ENCODE measurements at places on chromosomes 2 and 18.

GRCh38 chr2:64404002-64404731, 49.8 kb upstream of the LGALSL start:
- no peak for DNase-seq

GRCh38 chr2:59986511-59986910, 566.9 kb downstream of the BCL11A start:
- DNase-seq: no peak

GRCh38 chr2:212991120-212991519, 160.3 kb downstream of the IKZF2 start:
- no peak for DNase-seq

GRCh38 chr2:166516712-166517303, 22.8 kb upstream of the SCN7A start:
- DNase-seq: no peak

DNA sequence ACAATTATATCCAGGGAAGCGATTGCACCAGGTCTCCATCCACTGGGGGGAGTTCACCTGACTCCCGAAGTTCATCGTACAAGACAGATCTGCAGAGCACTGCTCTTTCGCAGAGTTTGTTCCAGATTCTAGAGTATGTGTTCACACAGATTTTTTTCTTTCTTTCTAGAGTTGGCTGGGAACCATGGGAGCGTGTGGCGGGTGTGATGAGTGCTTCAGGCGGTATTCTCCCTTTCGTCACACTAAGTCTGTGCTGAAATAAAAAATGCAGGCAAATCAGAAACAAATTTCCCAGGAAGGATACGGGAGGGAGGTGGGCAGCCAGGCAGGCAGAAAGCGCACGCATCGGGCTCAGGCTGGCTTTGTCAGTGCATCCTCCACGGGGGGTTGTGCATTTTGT, 129.8 kb upstream of the SOX11 start:
- DNase-seq: no peak

DNA sequence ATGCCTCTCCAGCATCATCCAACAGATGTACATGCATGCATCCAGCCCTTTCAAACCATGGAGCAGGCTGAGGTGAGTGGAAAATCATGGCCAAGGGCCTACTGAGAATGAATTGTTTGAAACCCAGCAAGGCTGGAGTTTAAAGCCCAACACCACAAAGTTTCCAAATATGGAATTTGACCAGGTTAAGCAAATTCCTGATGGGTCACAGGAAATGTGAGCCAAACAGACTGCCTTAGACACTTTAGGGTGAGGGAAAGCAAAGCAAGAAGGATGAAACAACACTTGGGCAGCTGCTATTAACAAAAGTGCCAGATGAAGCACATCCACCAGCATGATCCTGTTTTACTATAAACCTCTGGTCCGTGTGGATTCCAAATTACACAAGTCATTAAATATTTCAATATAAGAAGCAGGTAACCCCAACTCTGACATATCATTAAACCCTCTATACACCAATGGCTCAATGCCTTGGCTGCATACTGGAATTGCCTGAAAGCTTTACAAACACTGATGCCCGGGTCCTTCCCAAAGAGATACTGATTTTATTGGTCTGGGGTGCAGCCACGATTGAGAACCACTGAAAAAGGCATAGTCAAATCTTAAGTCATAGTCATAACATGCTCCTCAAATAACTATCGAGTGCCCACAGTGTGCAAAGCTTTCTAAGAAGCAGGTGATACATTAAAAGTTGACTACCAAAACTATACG, 9.1 kb downstream of the KLF7 start:
- no peak for DNase-seq

DNA sequence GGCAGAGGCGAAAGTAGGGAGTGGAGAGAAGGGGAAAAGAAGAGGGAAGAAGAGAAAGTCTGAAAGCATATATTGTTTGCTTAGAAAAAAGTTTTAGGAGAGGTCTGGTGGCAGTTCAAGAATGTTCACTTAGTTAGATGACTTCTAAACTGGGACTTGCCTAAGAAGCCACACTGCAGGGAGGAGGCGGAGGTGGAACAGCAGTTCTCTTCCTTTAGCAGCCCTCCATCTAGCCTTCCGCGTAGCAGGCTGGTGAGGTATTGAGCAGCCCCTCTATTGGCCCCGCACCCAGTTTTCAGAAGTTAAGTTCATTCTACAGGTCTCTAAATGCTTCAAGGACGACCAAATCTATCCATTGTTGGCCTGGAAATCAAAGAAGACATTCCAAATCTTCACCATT, 31.9 kb upstream of the WIPF1 start:
- DNase-seq: no peak

GRCh38 chr2:200338692-200339091, 32.2 kb downstream of the SPATS2L start:
- no peak for DNase-seq

DNA sequence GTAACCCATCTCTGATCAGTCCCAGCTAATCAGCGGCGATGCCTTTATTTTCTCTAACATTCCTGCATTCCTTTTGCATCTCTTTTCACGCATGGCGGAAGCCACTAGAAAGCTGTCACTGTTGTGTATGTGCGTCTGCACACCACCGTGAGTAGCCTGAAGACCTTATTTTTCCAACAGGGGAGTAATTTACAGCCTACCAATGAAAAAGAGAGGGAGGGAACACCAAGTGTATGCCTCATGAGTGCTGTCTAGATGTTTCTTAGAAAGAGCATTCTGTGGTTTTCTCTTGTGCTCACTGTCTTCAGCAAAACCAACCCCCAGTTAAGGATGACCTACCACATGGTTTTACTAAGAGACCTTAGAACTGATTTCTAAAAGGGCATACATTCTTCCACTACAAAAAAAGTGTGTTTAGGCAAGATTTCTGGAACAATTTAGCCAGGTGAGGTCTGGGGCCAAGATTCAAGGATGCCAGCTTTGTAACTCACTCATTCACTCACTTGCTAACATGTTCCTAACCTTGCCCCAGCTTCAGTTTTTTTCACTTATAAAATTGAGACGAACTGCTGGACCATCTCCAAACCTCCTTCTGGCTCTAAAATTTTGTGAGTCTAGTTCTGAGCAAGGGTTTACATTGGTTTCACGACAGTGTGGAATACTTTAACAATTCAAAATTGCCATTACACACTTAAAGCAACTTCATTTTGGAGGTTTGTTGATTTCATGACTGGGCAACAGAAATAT, 51.4 kb downstream of the BCL2 start:
- no peak for DNase-seq

DNA sequence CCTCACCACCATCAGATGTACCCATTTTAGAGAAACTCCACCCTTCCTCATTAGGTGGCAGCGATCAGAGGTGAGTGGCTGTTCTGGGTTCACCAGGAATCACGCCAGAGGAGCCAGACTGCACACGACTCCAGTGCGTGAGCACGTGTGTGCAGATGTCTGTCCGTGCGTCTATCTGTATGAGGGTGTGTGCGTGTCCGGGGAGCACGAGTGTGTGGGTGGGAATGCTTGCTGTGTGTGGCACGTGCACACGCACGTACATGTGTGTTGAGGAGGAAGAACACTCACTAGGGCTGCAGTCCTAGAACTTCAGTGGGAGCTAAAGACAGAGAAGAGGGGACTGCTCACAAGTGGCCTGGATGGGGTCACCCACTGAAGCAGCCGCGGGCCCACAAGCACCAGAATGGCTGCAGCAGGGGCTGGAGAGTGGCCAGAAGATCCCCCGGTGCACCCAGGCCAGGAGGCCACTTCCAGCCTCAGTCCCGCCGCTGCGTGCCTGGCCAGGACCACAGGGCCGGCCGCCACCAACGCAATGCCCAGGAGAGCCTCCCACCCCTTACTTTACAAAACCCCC, 13.9 kb downstream of the HDAC4 start:
- no peak for DNase-seq

GRCh38 chr2:67032076-67032475, 365.1 kb upstream of the ETAA1 start:
- DNase-seq: no peak

DNA sequence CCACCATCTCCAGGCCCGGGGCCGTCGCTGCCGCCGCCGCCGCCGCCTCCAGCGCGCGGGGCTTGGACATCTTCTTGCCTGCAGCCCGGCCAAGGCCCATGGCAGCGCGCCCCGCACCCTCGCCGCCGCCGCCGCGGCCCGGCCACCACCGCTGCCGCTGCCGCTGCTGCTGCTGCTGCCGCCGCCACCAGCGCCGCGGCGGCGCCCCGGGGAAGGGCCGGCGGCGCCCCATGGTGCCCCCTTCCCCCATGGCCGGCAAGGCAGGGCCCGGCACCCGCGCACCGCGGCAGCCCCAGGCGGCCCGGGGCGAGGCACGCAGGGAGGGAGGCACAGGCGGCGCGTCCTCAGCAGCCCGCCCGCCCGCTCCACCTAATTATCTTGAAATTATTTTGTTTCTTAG, 3057.4 kb downstream of the RPIA start:
- no peak for DNase-seq

GRCh38 chr2:40292291-40292690, 159.6 kb downstream of the SLC8A1 start:
- no peak for DNase-seq

DNA sequence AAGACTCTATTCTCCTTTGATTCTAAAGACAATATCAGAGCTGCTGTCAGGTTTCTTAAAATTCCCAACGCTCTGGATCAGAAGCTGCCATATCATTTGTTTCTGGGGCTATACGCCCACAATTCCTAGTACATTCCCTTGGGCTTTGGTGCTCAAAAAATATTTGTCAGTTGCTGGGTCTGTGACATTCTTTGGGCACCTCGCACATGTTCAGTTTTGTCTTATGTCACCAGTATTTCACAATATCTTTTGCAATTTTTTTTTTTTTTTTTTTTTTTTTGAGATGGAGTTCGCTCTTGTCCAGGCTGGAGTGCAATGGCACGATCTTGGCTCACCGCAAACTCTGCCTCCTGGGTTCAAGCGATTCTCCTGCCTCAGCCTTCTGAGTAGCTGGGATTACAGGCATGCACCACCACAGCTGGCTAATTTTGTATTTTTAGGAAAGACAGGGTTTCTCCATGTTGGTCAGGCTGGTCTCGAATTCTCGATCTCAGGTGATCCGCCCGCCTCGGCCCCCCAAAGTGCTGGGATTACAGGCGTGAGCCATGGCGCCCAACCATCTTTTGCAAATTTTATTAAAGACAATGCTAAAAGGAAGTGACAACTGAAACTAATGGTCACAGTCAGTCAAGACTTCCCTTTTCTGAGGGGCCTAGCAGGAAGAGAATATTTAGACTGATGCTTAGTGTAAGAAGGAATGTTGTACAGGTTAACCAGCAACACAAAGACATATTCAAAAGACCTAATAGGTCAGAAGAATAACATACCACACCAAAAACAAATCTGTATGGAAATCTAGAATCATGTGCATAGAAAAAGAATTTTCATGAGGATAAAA, 6.8 kb downstream of the ZNF397 start:
- peak; percentile 39 for DNase-seq

DNA sequence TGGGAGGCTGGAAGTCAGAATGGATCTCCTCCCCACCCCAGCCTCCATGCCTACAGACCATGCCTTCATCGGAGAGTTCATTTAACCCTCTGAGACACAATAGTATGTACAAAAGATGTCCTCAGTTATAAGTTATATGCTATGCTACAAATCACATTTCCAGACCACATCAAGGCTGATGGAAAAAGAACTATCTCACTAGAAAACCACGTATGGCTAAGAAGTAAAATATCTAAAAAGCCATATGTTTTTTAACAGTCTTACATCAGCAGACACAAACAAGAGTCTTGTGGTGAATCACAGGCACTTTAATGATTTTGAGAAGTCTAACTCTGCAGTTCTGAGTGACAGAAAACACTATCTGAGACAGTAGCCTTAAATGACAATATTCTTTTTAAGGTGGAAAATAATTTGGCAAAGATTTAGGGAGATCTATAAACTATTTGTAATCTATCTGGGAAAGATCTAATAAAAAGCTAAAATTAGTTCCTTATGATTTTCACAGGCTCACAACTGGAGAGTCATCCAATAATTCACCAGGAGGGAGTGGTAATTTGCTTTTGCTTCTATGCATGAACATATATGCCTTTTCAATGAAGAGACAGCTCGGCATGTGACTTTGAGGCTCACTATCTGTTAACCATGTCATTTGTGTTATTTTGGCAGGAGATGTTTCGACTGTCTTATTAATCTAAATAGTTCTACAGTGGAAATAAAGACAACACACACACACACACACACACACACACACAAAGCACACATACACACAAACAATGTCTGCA, 197.5 kb downstream of the IRS1 start:
- DNase-seq: no peak

- no peak for DNase-seq
These were observed 30.6 kb upstream of the PPP1R1C start for GRCh38 chr2:181955010-181955409.

GRCh38 chr18:495017-495416, 5.5 kb downstream of the COLEC12 start:
- no peak for DNase-seq

GRCh38 chr2:239717319-239717675, 307.8 kb downstream of the NDUFA10 start:
- no peak for DNase-seq

GRCh38 chr2:189819297-189819704, 35.1 kb downstream of the PMS1 start:
- no peak for DNase-seq

DNA sequence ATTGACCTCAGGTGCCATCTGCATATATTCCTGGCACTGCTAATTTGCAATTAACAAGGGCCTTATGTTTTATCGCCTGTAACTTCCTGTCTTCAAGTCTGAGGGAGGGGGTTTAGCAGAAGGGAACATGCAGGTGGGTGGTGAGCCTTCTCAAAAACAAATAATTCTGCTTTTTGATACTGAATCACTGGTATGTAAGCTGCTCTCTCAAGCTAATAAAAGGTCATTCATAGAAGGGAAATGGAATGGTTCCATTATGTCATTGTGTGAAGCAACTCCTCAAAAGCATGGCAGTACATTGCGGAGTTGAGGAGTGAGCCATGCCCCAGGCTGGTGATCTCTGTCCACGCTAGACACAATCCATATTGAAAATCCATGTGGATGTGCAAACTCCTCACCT, 414.8 kb upstream of the ID2 start:
- DNase-seq: no peak

- DNase-seq: peak; percentile 70
These were observed 15.0 kb upstream of the SERPINB3 start for GRCh38 chr18:63676526-63677323.

GRCh38 chr18:76502551-76502950, 7.5 kb upstream of the ZNF516 start:
- DNase-seq: no peak

- DNase-seq: no peak
These were observed 198.9 kb upstream of the NABP1 start for GRCh38 chr2:191478799-191479679.

- peak; percentile 73 for DNase-seq
These were observed 164.6 kb downstream of the SEPTIN10 start for GRCh38 chr2:109448946-109449788.

GRCh38 chr2:13921245-13921644, 711.3 kb upstream of the LRATD1 start:
- DNase-seq: no peak

GRCh38 chr2:20292984-20293383, 57.7 kb downstream of the PUM2 start:
- DNase-seq: no peak

Data from HL-60 (cell line).